WTC11 (cell line): ENCODE measurements at places on chromosomes 7 and 10.

DNA sequence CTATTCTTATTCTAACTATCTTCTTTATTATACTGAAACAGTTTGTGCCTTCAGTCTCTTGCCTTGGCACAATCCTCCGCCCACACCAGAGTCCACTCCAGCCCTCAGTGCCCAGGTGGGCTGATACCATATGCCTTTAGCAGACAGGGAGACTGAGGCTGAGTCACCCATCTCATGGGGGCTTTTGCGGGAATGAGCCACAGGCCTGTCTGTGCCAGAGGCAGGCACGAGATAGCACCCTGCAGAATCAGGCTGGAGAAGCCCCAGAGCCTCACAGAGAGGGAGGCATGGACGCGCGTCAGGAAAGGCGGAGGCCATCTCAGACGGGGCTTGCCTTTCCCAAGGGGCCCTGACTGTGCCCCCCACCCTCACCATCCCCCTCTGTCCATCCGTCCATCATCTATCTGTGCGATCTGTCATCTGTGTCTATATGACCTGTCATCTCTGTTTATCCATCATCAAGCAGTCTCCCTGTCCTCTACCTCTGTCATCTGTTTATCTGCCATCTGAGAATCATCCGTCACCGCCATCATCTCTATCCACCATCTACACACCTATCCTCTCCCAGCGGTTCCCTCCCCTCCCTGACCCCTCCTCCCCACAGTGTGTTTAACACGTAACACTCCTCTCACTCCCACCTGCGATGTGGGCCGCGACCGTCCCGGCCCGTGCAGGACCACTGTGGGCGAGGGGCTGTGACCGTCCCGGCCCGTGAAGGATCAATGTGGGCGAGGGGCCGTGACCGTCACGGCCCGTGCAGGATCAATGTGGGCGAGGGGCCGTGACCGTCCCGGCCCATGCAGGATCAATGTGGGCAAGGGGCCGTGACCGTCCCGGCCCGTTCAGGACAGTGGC is 7.3 kb upstream of the ADAP1 start:
- DNase-seq, result no peak

- no peak for DNase-seq
Measured at GRCh38 chr7:47724335-47724982, 142.5 kb upstream of the TNS3 start.

GRCh38 chr7:32890010-32890792 is 1.4 kb downstream of the KBTBD2 start:
- no peak for DNase-seq

GRCh38 chr7:29381206-29382094 is 182.2 kb upstream of the PRR15 start:
- DNase-seq, result no peak

DNA sequence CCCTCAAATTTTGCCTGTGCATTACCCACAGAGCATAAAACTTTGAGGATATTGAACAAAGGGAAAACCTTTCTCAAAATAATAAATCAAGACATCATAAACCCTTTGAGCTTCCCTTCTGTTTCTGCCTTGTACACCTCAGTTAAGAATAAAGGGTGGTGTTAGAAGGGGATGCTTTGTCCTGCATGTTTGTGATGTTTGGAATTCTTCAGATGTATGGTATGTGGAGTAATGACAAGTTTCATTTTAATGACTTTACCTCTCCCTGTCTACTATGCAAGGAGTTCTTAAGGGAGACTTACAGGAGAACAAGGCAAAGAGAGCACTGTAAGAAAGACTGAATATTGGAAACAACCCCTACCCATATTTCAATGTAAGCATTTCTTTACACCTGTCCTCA is 99.2 kb downstream of the HECW1 start:
- DNase-seq, result no peak

DNA sequence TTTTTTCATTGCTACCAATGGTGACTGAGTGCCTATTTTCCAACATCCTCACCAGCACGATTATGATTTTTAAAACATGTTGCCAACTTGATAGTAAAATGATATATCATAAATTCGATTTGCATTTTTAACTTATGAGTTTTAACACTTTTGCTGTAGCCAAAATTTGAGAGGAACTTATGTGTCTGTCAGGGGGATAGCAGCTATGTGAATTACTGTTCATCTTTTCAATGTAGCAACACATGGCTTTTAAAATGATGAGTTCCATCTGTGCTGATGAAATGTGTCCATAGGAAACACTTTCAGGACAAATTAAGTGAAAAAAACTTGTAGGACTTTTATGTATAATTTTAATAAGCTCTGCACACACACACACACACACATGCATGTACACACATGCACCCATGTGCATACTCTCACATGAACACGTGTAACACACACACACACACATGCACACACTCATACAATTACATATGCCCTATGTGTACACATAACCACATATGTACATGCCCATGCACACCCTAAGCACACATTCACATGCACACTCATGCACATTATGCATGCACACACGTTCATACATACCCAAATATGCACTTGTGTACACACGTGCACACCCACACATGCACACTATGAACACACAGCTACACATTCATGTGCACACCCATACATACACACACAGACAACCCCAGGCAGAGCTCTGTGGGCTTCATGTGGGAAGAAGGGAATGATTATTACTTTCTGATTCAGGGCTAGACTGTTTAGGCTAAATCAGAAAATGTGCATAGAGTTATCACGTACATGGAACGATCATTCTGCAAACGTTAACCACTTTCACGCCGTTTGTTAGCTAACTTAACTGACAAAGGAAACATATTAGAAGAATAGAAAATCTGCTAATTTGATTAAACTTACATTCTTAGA is 68.9 kb downstream of the C10orf143 start:
- DNase-seq, result no peak

GRCh38 chr10:7861509-7862120 is 43.3 kb downstream of the TAF3 start:
- DNase-seq, result no peak

- no peak for DNase-seq
Measured at GRCh38 chr7:126569402-126569801, 683.3 kb downstream of the GRM8 start.

- DNase-seq, result no peak
Measured at GRCh38 chr10:25867321-25867720, 66.7 kb upstream of the MYO3A start.

DNA sequence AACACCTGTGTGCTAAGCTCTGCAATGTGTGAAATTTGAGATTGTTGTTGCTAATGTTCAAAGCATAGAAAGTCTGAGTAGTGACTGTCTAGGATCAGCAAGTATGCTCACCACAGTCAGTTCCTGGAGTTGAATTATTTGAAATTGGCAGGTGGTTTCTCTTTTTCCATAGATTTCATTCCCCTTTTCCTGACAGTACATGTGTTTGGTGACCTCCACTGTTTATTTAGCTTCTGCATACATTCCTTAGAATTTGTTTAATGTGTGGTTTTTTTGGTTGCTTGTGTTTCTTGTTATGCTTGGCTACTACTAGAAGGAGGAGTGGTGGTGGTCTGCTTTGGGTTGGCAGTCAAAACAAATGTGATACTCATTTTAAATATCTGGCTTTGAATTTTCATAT is 52.3 kb downstream of the FOXP2 start:
- DNase-seq, result no peak

GRCh38 chr10:1050554-1050953 is 1.6 kb upstream of the IDI1 start:
- DNase-seq, result peak; percentile 29

DNA sequence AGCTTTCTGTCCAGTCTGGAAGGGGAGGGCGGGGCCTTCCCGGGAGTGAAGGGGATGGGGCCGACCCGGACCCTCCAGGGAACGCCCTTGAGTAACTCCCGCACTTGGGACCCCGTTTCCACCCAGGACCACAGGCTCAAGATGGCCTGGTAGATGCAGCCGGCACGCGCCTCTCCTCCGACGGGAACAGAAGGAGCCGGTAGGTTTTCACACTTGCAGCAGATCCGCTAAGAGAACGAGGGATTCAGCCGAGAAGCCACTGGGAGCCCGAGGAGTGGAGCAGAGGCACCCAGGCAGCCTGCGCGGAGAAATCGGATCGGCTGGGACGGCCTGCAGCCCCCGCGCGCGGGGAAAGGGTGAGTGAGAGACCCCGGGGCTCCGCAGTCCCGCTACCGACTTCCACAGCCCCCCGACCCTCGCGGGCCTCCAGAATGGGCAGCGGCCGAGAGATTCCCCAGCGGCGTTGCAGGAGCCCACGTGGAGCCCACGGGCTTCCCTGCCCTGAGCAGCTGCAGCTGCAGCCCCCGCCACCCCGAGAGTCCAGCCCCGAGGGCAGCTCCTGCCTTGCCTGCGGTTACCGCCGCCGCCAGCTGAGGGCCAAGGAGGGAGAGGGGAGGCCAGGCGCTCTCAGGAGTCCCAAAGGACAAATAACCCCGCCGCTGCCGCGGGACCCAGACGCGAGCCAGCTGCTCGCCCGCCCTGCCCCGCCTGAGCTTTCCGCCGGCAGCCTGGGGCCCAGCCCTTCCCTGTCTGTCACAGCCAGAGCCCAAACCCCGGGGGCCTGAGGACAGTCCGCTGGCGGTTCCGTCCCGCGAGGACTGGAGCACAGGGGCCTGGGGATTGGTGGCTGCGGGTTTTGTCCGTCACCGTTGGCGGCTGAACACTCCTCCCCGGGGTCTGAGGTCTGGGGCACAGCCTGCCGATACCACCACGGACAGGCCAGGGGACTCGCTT is 21.8 kb downstream of the IFT22 start:
- DNase-seq, result peak; percentile 70

DNA sequence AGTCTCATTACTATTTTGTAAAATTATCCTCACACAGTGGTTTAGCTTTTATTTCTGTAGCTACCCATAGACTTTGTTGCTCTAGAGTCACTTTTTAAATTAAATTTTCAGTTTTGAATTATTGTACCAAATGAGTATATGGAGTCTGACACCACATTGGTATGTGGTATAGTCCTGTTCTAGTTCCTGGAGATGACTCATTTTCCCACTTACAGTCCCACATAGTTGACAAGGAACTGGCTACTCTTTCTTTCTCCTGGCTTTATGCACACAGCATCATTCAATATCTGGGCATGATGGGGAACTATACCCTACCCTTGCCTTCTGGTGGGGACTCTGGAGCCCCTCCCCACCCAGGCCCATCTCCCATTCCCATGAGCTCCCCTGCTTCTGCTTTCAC is 92.6 kb upstream of the RAB11FIP2 start:
- DNase-seq, result no peak

DNA sequence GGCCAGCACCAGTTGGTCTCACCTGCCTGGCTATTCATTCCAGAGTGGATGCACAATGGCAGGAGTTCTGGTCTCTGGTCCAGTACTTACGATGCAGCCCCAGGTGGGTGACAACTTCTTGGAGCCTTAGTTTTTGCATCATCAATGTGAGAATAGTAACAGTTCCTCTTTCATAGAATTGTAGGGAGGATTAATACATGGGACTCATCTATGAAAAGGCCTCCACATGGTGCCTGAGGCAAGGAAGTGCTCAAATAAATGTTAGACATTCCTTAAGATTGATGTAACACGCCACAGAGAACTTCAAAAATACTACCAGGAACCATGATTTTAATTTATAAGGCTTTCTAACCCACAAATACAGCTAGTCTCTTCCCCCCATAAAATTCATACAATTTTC is 120.1 kb upstream of the CHST15 start:
- no peak for DNase-seq

DNA sequence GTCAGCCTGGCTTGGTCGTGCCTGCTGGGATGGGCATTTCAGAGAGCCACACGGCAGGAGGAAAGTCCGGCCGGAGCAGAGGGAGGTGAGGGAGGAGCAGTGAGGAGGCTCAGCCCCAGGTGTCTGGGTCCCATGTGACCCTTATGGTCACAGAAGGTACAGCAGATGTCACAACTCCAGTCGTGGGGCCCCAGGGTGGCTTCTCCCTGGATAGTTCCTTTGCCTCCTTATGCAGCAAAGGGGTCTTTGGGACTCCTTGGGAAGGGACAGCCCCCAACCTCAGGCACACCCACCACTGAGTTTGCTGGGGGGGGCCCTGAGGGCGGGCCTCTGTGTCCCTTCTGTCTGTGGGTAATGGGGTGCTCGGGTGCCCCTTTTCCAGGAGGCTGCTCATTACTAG is 19.6 kb upstream of the PRKAG2 start:
- DNase-seq, result no peak

GRCh38 chr7:96685755-96686154 is 23.9 kb downstream of the SEM1 start:
- no peak for DNase-seq

- no peak for DNase-seq
Measured at GRCh38 chr7:36153571-36154097, 580 bp downstream of the EEPD1 start.

GRCh38 chr10:66214721-66215404 is 711.0 kb upstream of the LRRTM3 start:
- peak; percentile 32 for DNase-seq

GRCh38 chr10:128242641-128243040 is 116.4 kb upstream of the MKI67 start:
- DNase-seq, result peak; percentile 25

GRCh38 chr7:5360971-5361370 is 62.7 kb downstream of the TNRC18 start:
- no peak for DNase-seq

GRCh38 chr10:24981161-24981710 is 28.8 kb upstream of the PRTFDC1 start:
- DNase-seq, result no peak

- DNase-seq, result no peak
Measured at GRCh38 chr10:31611161-31611560, 292.1 kb downstream of the ZEB1 start.

DNA sequence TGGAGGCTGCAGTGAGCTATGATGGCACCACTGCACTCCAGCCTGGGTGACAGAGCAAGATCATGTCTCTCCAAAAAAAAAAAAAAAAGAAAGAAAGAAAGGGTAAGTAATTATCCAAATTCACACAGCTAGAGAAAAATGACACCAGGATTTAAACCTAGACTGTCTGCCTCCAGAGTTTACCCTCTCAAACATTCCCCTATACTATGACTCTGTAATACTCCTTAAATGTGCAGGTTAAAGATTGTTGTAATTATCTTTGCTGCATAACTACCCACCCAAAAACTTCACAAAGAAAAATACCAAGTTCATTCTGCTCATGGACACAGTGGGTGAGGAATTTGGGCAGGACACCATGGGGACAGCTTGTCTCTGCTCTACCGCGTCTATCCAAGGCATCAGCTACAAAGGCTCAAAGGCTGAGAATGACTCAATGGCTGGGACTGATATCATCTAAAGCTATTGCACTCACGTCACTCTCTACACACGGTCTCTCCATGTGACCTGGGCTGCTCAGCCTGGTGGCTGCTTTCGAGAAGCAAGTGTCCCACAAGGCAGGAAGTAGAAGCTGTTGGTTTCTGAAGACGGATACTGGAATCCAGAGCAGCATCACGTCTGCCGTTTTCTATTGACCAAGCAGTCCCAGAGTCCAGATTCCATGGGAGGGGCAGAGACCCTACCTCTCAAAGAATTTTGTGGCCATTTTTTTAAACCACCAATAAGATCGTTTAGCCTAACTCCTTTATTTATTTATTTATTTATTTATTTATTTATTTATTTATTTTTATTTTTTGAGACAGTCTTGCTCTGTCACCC is 185.7 kb upstream of the AUTS2 start:
- DNase-seq, result no peak

DNA sequence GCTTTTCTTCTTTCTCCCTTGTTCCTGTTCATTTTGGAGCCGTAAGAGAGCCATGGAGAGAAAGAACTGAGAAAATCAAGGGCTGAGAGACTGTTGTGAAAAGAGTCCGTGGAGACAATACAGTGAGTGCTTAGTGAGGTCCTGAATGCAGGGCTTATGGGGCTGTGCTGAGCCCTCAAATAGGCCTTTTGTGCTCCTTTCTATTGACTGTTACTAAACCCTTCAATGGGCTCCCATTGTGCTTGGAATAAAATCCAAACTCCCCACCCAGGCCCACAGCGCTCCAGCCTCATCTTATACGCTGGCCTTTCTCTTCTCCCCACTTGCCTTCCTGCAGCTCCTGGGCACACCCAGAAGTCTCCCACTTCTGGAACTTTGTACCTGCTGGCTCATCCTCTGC is 243.1 kb upstream of the HABP2 start:
- no peak for DNase-seq
